ENCODE measurements at places on chromosomes 3 and 15.

DNA sequence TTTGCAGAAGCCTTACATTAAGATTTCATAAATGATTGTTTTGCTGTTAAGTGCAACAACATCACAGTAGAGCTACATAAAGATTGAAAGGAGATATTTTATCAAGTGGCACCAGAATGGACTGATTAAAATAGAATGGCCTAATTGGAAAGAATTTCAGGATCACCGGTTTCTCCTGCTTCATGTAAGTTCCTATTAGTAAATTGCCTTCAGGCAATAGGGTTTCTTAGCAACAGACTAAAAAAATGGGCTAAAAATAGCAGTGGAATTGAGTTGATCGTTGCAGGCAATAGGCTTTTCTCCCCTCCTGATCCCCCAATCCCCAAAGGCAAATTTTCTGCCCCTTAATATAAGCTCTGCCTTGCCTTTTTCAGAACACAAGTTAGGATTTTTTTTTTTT is 917 bp downstream of the LNP1 start:
- DNase-seq: no peak

- no peak for DNase-seq
Observed at GRCh38 chr3:170585008-170585936, 603 bp downstream of the SLC7A14 start.

DNA sequence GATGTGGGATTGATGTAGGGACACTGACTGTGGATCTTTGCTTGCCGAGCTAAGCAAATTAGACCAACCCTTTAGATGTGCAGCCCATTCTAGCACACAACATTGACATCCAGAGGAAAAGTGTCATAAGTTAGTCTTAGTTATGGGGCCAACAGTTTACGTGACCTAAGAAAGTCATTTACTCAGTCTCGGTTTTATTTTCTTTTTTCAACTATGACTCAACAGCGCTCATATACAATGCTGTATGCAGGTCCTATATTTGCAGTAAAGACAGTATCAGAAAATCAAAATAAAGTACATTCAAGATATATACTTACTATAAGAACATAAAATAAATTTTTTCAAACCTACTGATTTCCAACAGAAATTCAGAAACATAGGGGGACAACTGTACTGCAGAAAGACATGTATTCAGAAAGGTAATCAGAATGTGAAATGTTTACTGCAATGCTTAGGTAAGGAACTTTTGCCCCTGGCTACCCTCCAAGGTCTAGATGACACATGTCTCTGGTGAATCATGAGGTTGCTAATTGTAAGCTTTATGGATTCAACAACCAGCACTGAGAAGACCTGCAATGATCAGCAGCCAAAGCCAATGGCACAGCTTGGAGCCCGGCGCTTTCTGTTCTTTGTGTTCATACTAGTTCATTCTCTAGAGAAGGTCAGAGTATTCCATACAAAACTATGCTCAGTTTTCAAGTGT is 317.5 kb upstream of the CNTN6 start:
- no peak for DNase-seq

- peak; percentile 3 for DNase-seq
Observed at GRCh38 chr15:72796515-72797337, 13.2 kb upstream of the ADPGK start.

GRCh38 chr3:171372694-171373093 is 87.5 kb downstream of the TNIK start:
- DNase-seq: no peak

GRCh38 chr3:10366651-10367101 is 45.8 kb upstream of the SEC13 start:
- DNase-seq: no peak

- no peak for DNase-seq
Observed at GRCh38 chr15:27457766-27458165, 486.8 kb downstream of the GABRG3 start.

- DNase-seq: no peak
Observed at GRCh38 chr3:45844616-45845015, 2.7 kb upstream of the LZTFL1 start.

GRCh38 chr3:78969483-78969882 is 798.3 kb downstream of the ROBO1 start:
- DNase-seq: no peak

DNA sequence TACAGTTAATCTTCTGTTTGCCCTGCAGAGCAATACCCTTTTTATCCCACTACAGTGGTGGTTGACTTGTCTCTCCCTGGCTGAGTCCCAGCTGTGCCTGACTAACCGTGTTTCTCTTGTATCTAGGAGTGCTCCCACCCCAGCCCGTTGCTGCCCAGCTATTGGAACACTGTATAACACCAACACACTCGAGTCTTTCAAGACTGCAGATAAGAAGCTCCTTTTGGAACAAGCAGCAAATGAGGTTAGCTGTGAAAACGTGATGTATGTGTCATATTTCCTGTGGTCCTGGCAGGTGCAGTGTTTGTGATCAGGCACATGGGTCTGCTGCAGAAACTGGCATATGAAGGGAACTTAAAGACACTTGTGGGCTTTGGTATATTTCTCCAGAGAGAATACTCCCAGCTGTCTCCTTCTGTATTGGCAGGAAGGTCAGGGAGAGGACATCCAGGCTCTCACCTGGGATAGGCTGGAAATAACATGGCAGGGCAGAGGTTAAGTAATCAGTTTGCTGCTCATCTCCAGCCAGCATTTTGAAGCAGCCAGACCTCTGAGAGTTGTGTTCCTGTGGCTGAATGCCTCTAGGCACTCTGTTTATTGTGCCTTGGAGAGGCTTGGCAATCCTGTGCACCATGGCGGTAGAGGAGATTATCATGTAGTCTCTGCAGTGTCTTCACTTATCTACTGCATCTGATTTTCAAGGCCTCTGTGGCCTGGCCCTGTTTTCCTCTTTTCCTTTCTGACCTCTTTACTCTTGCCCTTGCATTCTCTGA is 34.8 kb downstream of the ATG7 start:
- no peak for DNase-seq

DNA sequence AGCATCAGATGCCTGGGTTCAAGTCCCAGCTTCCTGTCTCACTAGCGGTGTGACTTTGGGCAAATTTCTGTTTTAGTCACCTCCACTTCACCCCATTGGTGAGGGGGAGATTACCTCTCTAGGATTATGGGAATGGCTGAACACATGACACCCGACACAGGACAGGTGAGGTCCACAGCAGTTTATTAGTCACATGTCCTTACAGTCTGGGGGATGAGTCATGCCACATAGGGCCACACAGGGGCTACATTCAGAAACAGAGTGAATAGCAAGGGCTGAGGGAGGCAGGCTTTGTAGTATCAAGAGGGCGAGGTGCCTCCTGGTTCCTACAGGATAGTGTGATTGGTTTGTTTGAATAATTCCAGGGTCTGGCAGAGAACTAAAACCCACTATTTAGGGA is 15.2 kb upstream of the ITGA11 start:
- no peak for DNase-seq

- no peak for DNase-seq
Observed at GRCh38 chr15:40772014-40772413, 2.2 kb downstream of the C15orf62 start.

- DNase-seq: no peak
Observed at GRCh38 chr15:40549894-40550293, 14.9 kb downstream of the CCDC32 start.

DNA sequence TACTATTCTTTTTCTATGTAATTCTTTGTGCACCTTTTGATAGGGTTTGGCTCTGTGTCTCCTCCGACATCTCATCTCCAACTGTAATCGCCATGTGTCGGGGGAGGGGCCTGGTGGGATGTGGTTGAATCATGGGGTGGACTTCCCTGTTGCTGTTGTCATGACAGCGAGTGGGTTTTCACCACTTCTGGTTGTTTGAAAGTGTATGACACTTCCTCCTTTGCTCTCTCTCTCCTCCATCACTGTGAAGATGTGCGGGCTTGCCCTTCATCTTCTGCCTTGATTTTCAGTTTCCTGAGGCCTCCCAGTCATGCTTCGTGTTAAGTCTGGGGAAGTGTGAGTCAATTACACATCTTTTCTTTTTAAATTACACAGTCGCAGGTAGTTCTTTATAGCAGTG is 225.8 kb upstream of the DPPA4 start:
- DNase-seq: no peak
